ENCODE measurements at places on chromosomes 13 and 19. TPM values are rescaled to one million over a fixed set of nuclear protein-coding genes. Genes with fewer than 3 reads are reported as not detected.

The KLK15 gene
- total RNA-seq, result not detected

The ZNF442 gene
- 1.8 TPM for total RNA-seq

The KCNK6 gene
- 10.3 TPM for total RNA-seq

The IZUMO4 gene
- total RNA-seq, result 23.0 TPM

The IGSF23 gene
- total RNA-seq, result not detected

The CEACAM5 gene
- total RNA-seq, result not detected

The MTUS2 gene
- total RNA-seq, result not detected

The TNFSF13B gene
- 2.8 TPM for total RNA-seq

The MBD3L3 gene
- total RNA-seq, result not detected

The GFY gene
- total RNA-seq, result not detected

The CYP2S1 gene
- total RNA-seq, result not detected

The CALR3 gene
- total RNA-seq, result not detected

The LRFN3 gene
- total RNA-seq, result 6.6 TPM

- DNase-seq, result peak; percentile 53
These were observed 2.7 kb downstream of the SLC27A1 start for GRCh38 chr19:17473041-17473440.

GRCh38 chr13:76637641-76638141 lies 248.5 kb downstream of the KCTD12 start:
- no peak for DNase-seq

GRCh38 chr13:63110466-63110865 lies 1694.8 kb upstream of the PCDH20 start:
- DNase-seq, result no peak

DNA sequence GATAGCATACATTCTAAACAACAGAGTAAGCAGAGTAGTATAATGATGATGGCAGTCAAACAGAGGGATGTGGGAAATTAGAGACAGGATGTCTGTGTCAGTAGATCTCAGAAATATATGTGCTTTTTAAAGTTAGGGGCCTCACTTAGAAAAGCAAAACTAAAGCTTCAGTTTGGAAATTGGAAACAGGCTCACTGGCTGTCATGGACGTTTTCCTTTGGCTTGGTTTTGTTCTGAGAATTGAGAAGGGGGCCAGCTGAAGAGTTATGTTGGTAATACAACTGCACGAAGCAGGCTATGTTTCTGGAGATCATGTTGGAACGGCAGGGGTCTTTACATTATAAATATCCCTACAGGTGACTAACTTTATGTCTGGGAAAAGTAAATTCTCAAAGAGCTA lies 261.3 kb downstream of the LMO7 start:
- no peak for DNase-seq

GRCh38 chr13:50787316-50788195 lies 55.9 kb downstream of the DLEU7 start:
- no peak for DNase-seq

DNA sequence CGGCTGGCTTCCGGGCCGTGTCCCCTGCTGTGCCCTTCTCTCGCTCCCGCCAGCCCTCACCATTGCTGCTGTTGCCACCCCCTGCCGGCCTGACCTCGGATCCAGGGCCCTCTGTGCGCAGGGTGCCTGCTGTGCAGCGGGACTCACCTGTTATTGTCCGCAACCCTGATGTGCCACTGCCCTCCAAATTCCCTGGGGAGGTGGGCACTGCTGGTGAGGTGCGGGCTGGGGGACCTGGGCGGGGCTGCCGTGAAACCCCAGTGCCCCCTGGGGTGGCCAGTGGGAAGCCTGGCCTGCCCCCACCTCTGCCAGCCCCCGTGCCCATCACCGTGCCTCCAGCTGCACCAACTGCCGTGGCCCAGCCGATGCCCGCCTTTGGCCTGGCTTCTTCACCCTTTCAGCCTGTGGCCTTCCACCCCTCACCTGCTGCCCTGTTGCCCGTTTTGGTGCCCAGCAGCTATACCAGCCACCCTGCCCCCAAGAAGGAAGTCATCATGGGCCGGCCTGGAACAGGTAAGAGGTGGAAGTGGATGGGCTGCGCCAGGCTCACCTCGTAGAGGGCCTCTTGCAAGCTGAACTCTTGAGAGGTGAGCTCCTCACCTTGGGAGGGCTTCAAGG lies 5.1 kb downstream of the CIC start:
- no peak for DNase-seq

DNA sequence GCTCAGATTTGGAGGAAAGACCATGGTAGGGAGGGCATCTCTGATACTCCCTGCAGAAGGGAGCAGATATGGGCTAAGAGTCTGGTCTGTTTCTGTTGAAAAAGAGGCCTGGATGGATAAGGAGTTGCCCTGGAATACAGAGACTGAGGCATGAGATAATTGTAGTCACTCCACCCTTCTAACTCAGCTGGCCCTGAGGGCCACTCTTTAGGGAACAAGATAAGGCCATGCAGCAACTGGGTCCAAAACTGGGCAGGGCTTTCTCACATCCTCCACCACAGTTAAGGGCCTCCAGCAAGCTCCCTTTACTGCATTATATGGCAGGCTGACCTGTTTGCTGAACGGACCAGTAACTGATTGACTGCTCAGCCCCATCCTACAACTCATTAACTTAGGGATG lies 1.3 kb downstream of the ZNF749 start:
- DNase-seq, result no peak

- DNase-seq, result no peak
These were observed 242.6 kb upstream of the RFC3 start for GRCh38 chr13:33575378-33575777.

DNA sequence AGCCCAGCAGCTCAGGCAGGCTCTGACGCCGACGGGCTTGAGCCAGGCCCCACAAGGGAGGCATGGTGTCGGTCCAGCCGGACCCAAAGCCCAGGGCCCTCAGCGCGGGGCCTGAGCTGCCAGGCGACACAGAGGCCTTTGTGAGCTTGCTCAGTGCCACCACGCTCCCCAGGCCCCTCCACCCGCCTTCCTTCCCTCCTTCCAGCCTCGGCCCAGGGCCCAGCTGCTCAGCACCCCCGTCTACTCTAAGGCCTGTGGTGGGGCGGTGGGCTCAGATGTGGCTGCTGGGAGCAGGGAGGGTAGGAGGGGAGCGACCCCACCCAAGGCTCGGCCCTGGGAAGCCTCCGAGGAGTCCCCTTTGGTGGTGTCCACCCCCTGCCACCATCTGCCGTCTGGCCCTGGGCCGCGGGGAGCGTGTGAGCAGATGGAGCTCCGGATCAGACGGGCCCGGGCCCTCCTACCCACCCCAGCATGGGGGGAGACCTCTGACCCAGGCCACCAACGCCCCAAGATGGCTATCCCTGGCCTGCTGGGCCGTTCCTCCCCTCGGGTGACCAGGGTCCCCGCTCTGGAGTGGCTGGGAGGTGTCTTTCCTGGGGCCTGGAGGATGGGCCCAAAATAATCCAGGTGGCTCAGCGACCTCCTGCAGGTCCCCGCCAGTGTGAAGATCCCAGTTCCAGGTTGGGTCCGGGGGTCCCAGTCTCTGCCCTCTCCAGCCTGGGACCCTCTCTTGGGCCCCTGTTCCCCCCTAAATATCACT lies 7.8 kb downstream of the ZBTB7A start:
- DNase-seq, result no peak

DNA sequence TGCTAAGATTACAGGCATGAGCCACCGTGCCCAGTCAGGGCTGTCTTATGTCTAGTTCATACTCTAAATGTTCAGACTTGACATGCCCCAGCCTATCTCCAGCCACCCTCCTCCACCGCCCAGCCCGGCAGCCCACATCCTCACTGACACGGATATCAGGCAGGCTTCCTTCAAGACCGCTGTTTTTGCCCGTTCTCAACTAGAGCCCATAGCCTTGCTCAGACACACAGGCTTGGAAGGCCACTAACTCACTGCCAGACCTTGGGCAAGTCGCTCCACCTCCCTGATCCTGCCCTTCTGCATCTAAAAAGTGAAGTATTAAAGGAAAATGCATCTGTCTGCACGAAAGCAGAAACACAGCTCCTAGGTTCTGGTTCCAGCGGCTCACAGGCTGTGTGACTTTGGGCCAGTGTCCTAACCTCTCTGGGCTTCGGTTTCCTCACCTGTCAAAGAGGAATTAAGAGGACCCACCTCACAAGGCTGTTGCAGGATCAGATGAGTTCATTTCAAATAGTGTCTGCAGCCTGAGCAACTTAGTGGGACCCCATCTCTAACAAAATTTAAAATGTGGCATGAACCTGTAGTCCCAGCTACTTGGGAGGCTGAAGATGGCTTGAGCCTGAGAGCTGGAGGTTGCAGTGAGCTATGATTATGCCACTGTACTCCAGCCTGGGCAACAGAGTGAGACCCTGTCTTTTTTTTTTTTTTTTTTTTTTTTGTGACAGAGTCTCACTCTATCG lies 14.5 kb upstream of the CERS4 start:
- peak; percentile 74 for DNase-seq

DNA sequence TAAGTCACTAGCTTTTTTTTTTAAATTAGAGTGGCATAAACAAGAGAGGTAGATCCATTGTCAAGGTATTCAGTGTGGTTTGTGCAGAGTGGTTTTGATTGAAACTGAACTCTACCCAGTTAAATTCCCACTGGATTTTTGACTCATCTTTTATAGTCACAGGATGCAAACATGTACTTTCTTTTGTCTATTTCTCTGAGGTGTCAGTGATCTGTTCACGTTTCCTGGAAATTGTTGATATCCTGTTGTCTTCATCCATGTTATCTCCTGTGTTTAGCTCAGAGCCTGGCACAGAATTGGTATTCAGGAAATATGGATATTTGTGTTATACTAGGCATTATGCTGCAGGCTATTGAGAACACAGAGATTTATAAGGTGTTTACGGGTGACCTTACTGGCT lies 119.7 kb downstream of the PCCA start:
- DNase-seq, result no peak

DNA sequence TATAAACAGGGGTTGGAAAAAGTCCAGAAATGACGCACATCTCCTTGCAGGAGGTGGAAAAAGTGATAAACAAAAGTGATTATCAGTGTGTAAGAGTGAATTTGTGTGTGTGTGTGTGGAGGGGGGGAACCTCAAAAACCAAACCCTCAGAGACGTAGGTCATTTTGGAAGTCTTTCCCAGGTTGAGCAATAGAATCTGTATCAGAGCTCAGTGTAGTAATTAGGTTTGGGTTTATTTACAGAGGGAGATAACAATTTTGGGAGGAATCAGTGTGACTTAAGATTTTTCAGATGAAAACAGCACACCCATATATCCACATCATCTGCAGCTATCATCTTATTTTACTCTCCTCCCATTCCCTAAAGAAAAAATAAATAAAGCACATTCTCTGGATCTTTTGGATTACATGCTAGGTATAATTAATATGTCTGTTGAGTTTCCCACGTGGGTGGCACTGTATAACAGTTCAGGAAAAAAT lies 406.4 kb downstream of the FGF9 start:
- DNase-seq, result peak; percentile 12

DNA sequence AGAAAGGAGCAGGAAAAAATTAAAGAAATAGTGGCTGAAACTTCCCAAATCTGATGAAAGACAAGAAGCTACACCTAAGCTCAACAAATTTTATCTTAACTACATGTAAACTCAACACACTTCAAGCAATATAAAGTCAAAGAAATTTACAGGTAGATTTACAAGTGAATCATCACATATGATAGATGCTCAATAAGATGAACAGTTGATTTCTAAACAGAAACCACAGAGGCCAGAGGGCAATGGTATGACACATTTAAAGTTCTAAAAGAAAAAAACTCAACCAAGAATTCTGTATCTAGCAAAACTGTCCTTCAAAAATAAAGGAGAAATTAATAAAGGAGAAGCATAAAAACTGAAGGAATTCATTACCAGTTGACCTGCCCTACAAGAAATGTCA lies 39.3 kb upstream of the ZNF780A start:
- no peak for DNase-seq

GRCh38 chr19:41501854-41502253 lies 58.9 kb downstream of the ERICH4 start:
- DNase-seq, result no peak

- no peak for DNase-seq
These were observed 221.6 kb downstream of the NBEA start for GRCh38 chr13:35163674-35164073.

- no peak for DNase-seq
These were observed 62.6 kb downstream of the MYH14 start for GRCh38 chr19:50266041-50266440.

DNA sequence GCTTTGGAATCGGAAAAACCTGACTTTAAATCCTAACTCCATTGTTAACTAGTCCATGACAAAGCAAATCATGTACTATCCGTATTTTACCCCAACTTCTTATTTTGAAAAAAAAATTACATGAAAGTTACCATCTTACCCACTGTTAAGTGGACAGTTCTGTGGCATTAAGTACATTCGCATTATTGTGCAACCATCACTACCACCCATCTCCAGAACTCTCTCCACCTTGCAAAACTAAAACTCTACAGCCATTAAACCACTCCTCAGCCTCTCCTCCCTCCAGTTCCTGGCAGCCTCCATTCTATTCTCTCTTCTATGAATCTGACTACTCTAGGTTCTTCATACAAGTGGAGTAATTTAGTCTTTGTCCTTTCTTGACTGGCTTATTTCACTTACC lies 176.5 kb downstream of the USP12 start:
- no peak for DNase-seq

DNA sequence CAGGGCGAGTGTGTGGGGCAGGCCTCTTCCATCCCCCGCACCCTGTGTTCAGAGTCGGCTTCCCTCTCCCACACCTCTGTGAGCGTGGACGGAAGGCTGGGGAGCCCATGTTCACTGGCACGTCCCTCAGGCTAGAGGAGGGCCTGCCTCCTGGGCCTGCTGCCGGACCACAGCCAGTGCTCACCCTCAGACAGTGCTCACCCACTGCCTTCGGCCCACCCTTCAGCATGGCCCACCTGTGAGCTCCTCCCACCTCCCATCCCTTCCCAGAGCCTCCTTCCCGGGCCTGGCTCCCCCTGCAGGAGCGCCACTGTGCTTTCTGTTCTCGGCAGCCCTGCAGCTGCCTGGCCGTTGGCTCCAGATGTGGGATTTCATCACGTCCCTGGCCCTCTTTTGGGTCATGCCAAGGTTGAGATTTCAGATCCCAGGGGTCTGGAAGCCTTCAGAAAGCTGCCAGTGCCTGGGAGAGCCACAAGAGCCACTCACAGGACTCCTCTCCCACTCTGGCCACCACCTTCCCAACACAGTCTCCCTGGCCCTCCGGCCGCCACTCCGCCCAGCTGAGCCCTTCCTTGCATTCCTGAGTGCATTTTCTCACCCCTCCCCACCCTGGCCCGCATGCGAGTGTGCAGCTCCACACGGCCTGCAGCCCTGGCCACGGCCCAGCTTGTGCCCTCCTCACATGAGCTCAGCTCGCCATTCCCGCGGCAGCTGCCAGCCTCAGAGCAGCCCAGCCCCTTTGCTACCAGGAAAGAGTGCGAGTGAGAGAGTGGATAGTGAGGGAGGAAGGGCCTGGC lies 25.3 kb downstream of the CAPN12 start:
- DNase-seq, result no peak

DNA sequence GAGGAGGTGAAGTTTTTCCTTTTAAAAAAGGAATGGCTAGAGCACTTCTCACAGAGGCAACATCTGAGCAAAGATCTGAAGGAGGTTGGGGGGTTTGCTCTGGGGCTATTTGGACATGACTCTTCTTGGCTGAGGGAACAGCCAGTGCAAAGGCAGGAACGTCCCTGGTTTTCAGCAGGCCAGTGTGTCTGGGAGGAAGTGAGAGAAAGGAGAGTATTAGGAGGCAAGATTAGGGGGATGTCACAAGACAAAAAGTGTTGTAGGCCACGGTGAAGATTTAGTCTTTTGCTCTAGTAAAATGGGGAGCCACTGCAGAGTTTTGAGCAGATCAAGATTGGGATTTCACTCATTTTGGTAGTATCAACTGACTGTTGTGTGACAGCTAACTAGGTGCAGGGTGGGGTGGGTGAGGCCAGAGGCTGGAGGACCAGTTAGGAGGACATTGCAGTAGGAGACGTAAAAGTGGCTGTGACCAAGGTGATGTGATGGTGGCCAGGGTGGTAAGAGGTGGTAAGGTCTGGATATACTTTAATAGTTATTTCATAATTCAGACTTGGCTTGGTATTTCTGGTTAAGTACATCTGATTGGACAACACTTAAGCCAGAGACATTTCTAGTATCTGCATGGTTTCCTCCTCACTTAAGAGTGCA lies 40.6 kb downstream of the WDFY2 start:
- no peak for DNase-seq

All from activated CD8-positive, alpha-beta T cell treated with anti-CD3 and anti-CD28 coated beads for 36 hours (primary cell).